ENCODE measurements at places on chromosomes 4 and X.

DNA sequence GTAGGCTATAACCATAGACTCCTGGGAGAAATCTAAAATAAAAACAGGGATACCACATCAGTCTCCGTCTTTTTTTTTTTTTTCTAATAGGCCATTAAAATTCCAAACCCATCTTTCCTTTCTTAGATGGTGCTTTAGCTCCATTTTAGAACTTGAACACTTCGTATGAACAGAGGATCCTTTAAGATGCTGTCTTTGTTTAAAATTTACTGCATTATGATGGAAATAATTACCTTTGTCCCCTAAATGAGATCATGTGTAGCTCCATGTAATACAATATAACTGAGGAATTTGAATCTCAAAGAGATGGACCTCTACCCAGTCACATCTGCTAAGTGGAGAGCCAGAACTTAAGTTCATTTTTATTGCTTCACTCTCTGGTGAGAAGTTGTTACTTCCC is 47.9 kb downstream of the CEP135 start:
- DNase-seq: no peak

DNA sequence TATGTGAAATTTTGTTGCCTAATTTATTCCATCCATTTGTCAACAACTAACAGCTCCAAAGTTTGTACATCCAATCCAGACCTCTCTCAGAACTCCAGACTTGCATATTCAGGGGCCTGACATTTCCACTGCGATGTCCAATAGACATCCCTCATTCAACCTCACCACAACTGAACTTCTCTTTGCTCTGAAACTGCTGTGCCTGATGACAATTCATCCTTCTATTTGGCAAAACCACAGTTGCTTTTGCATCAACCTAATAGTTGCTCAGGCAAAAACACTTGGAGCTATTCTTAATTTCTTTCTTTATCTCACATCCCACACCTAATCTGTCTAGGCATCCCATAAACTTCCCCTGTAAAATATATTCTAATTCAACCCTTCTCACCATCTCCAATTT is 56.5 kb downstream of the ANTXR2 start:
- no peak for DNase-seq

DNA sequence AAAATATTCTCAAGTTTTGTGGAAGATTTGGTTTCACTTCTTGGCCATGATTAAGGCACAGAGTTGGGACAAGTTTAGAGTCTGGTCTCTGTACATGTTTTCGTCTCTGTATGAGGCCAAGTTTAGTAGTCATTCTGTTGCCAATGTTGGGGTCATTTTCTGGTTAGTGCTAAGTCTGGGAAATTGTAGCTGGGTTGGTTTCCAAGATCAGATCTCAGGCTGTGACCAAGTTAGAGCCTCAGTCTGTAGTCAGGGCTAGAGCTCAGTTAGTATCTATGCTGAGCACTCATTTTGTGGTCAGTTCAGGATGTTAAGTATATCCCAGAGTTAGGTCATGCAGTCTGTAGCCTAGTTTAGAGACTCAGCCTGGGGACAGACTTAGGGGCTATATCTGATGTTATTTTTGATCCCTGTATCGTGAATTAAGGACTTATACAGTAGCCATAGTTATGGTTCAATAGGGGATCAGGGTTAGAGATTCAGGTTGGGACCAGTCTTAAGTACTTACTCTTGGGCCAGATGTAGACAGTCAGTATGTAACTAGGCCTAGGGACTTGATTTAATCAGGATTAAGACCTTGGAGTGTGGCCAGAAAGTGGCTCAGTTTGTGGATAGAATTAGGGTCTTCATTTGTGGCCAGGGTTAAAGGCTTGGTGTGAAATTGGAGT is 6.6 kb upstream of the ENOX2 start:
- no peak for DNase-seq

DNA sequence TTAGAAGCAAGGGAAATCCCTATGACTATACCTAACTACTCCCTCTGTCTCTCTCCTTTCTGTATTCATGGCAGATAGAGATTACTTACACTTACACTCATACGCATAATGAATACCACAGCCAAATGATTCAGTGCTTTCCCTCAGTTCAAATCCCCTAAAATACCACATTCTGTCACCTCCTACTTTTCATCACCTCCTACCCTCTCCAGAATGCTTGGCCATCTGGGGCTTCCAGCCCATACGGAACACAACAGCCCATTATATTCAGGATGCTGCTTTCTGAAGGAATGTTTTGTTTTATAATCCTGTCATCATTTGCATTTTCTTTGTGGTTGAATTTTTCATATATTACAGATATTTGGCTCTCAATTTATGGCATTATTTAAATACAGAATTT is 361.6 kb downstream of the GRIA2 start:
- DNase-seq: no peak

GRCh38 chr4:5899396-5899795 is 6.5 kb upstream of the CRMP1 start:
- no peak for DNase-seq

GRCh38 chr4:119735165-119735651 is 106.6 kb upstream of the PDE5A start:
- no peak for DNase-seq

- no peak for DNase-seq
Measured at GRCh38 chr4:173489514-173489913, 40.5 kb downstream of the HAND2 start.

Data from SW 1271 (cell line).